ENCODE measurements at places on chromosomes 5 and 9.
A peak's percentile ranks its signal among the peaks of the same experiment; 100 is the strongest.

GRCh38 chr9:116468793-116469527 is 218.1 kb upstream of the TRIM32 start:
- no peak for DNase-seq

GRCh38 chr5:40603378-40603777 is 76.3 kb upstream of the PTGER4 start:
- no peak for DNase-seq

GRCh38 chr5:72015103-72015548 is 92.1 kb upstream of the MAP1B start:
- DNase-seq: peak; percentile 6

DNA sequence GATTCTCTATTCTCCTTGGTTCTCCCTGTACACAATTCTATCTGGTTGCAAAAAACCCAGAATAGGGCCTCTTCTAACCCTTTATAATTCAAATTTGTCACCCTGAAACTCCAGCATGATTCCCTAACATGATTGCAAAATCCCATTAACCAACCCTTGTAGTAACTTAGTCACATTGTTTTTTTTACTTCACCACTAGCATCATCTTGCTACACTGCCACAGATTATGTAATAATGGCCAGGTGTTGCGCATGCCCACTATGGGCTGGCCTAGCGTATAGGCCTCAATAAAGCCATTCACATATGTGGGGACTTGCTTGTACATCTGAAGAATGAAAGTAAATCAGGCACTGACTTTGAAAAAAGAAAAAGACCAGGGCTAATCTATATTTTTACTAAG is 25.7 kb downstream of the FAM170A start:
- DNase-seq: no peak

Measured in HuH-7.5 (cell line).